Stimulated activated naive B cell treated with anti-CD40 and anti-IgM and Interleukin-4, amounts not matched to agents 10 μg/mL and 1 μg/mL and 100 μg/mL, for 72 hours (primary cell): ENCODE measurements at places on chromosomes 16 and 17.

DNA sequence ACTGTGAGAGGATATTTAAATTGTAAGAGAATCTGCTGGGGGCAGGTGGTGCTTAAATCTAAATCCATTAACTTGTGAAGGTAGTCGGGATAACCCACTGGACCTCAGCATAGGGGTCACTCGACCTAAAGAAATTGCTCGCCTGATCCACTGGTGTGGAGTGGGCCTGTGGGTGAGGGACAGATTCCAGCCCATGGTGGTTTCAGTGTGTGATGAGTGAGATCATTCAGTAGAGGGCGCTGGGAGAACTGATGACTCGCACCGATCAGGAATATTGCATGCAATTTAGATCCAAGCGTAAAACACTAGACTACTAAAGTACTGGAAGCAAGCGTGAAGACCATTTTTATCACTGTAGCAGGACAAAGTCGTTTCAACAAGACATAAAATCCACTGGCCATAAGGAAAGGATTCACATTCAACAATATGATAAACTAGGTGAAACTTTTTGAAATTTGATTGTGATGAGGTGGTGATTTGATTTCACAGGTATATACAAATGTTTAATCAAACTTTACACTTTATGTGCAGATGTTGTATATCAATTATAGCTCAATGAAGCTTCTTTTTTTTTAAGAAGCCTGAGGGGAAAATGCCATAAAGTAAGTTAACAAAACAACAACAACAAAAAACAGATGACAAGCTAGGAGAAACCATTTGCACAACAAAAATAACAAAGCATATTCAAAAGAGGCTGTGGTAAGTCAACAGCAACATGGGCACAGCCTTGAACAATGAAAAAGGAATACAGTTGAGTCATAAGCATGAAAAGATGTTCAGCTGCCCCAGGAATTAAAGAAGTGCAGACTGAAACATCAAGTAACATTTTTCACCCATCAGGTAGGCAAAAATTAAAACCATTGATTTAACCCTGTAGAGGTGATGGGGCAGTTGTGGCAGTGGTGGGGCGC lies 7.5 kb upstream of the TMEM170A start:
- no peak for DNase-seq

- no peak for DNase-seq
Measured at GRCh38 chr17:5825717-5826330, 241.5 kb upstream of the NLRP1 start.

- DNase-seq: no peak
Measured at GRCh38 chr17:80754846-80755245, 210.2 kb downstream of the RPTOR start.

- DNase-seq: no peak
Measured at GRCh38 chr16:78902321-78902720, 698.2 kb downstream of the MAF start.

GRCh38 chr17:50429793-50430192 lies 3.8 kb downstream of the ACSF2 start:
- no peak for DNase-seq

DNA sequence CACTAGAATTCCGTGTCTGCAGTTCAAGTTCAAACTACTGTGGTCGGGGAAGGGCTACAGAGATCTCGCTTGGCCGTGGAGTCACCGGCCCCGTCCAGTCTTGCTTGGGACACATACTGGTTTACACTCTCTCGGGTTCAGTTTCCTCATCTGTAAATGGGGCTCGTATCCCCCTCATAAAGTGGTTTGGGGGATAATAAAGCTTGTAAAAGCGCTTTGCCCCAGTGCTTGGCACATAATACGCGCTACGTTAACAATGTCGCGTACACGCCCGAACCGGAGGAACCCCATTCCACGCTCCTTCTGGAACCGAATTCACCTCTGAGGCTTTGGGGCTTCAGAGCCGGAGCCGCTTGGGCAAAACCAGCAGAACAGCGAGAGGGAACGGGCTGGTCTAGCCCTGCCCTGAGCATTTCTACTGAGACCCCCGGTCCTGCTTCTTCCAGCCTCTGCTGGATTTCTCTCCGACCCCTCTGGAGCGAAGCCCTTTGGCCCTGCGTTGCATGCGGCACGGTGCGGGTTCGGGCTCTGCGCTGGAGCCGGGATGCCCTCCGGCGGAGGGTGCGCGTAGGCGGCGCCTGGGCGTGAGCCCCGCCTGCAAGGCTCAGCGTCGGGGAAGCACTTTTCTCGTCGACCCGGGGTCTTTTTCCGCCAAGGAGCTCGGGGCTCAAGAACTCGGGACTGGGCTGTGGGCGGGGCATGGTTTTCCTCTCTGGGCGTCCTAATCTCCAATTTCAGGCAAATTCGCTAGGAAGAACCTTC lies 26.1 kb upstream of the HOXB13 start:
- DNase-seq: no peak

GRCh38 chr16:46801428-46802049 lies 29.4 kb downstream of the C16orf87 start:
- no peak for DNase-seq

DNA sequence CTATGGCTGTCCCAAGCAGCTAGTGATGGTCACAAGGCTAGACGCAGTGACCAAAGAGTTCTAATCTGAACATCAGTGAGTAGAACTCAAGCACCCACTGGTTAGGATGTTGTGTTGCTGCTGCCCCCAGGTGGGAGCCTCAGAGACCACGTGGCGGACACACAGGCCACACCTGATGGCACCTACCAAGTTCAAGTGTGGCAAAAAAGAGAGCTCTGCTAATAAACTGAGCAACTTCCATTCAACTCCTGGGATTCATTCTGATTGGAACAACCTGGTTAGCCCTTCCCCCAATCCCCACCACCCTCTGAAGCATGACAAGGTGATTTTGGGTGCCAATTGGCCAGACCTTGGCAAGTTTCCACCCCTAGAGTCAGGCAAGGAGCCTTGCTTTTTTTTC lies 3.5 kb upstream of the LCMT1 start:
- no peak for DNase-seq

GRCh38 chr16:4404247-4404966 lies 12.0 kb downstream of the CORO7 start:
- DNase-seq: no peak

GRCh38 chr17:2962236-2962635 lies 101.2 kb downstream of the OR1D5 start:
- DNase-seq: no peak

- no peak for DNase-seq
Measured at GRCh38 chr17:4565209-4566141, 5.1 kb upstream of the GGT6 start.

DNA sequence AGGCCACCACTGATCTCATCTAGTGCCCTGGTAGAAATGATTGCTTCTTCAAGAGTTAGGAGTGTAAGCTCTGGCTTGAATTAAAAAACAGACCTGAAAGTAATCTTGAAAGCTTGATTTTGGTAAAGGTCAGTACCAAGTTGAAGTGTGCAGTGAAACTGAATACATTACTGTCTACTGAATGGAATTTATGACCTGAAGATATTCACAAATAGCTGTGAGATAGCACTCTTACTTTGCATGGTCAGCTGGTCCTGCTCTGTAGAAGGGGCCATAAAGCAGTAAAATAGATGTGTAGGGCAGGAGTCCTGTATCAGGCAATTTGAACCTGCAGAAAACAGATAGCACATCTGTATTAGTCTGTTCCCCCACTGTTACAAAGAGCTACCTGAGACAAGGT lies 78.6 kb downstream of the MYH13 start:
- DNase-seq: no peak

- DNase-seq: no peak
Measured at GRCh38 chr17:36632916-36633771, 31.8 kb downstream of the MRM1 start.

- DNase-seq: no peak
Measured at GRCh38 chr16:50036426-50036825, 11.4 kb downstream of the CNEP1R1 start.

- DNase-seq: peak; percentile 45
Measured at GRCh38 chr16:56203052-56203451, 11.8 kb downstream of the GNAO1 start.

GRCh38 chr17:34776456-34777443 lies 184.5 kb downstream of the CCT6B start:
- DNase-seq: no peak

GRCh38 chr16:14325502-14326401 lies 254.6 kb downstream of the MRTFB start:
- no peak for DNase-seq

DNA sequence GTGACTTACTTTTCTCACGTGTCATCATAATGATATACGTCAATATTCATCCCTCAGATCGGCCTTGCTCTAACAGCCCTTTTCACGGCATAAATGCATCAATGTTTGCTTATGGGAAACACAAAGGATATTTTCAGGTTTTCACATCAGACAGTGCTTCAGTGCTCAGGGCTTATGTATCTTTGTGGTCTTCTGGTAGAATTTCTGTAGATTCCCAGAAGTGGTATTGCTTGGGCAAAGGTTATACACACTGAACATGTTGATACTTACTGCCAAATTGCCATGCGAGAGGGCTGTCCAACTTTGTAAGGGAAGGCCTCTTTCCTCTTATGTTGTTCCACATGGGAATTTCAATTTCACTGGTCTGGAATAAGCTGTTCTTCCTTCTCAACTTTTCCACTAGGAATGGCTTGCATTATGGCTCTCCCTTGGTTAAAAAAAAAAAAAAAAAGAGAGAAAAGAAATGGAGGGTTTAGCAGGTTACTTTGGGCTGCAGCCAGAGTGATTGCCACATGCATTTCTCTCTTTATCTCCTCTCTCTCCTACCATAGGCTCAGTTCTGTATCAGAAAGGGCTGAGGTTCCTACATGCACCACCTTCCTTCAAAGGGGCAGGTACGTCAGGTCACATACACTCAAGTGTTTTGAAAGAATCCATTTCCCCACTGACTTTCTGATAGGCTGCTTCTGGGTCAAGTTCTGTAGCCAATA lies 19.3 kb downstream of the DHODH start:
- no peak for DNase-seq

- DNase-seq: no peak
Measured at GRCh38 chr16:49799172-49799571, 56.7 kb downstream of the ZNF423 start.

- no peak for DNase-seq
Measured at GRCh38 chr17:78039581-78039980, 81.1 kb downstream of the TNRC6C start.

DNA sequence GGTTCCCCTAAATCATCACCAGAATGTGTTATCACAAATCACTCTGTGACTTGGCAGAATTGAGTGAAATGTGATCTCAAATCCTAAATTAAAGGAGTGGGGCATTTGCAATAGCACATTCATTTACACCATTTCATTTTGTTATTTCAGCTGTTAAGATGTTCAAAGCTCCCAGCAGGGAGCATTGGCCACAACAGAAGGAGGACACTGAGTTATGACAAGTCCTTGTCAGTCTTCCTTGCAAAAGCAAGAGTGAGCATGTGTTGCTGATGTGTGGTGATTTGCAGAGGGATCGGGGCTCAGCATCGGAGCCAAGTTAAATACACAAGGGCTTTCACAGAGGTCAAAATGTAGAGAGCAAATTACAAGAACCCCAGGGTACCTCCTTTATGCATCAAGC lies 372.2 kb upstream of the CDH5 start:
- no peak for DNase-seq

- no peak for DNase-seq
Measured at GRCh38 chr17:61475726-61476125, 23.5 kb downstream of the TBX4 start.

GRCh38 chr16:53537626-53538025 lies 34.6 kb upstream of the AKTIP start:
- no peak for DNase-seq
